Renal cortical epithelial cell (primary cell): ENCODE measurements at places on chromosomes 2 and 18.

DNA sequence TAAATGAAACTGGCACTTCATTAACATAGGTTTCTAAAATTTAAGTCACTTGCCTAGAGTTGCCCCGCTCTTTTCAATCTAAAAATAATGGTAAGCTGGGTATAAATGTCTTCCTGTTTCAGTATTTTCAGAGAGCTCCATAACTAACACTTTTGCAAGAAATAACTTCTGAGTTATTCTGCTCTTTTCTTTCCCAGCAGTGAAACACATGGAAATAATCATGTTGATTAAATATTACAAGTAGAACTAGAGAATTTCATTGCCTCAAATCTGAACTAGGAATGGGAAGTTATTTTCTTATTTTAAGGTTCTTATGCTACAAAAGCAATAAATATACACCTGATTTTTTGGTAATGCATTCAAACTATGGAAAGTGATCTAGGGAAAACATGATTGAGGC is 257.4 kb downstream of the IKZF2 start:
- no peak for DNase-seq

- peak; percentile 89 for DNase-seq
Observed at GRCh38 chr2:73063909-73064875, 7.3 kb downstream of the SFXN5 start.

- DNase-seq: peak; percentile 21
Observed at GRCh38 chr2:73293534-73294171, at the start of gene EGR4. Gene EGR4, minus strand, starts transcription at chr2:73293548. Its CDS starts 231 bp downstream, at chr2:73293317.

- DNase-seq: no peak
Observed at GRCh38 chr2:238956676-238957075, 108.8 kb downstream of the TWIST2 start.

DNA sequence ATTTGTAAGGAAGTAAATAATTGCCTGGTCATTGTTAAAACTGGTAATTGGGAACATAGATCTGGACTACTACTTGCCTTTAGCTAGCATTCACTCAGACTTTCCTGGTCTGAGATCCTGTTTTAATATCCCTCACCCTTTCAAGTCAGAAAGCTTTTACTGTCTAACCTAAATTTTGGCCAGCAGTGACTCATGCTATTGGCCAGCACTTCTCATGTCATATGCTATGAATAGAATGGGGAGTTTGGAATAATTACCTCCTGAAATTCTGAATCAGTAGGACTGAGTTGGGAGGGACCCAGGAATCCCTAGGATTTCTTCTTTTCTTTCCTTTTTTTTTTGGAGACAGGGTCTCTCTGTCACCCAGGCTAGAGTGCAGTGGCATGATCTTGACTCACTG is 19.3 kb downstream of the STK36 start:
- DNase-seq: no peak

DNA sequence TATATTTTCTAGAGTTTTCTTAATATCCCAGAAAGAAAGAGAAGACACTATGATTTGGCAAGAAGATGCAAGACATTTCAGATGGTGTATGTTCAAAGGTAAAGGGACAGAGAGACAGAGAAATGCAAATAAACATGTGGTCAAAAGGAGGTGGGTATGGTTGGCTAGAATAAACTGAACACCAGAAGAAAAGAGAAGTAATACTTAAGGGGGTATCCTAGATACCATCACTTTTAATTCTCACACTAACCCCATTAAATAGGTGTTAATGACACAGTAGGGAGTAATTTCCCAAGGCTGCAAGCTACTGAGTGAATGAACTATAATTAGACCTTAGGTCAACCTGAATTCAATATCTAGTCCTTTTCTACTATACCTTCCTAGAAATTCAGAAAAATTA is 111.2 kb upstream of the CD226 start:
- DNase-seq: no peak

- DNase-seq: no peak
Observed at GRCh38 chr18:78821396-78821795, 158.2 kb upstream of the SALL3 start.

GRCh38 chr18:24543795-24544498 is 83.5 kb downstream of the HRH4 start:
- DNase-seq: peak; percentile 23

- DNase-seq: no peak
Observed at GRCh38 chr2:128384446-128384845, 65.8 kb upstream of the HS6ST1 start.

DNA sequence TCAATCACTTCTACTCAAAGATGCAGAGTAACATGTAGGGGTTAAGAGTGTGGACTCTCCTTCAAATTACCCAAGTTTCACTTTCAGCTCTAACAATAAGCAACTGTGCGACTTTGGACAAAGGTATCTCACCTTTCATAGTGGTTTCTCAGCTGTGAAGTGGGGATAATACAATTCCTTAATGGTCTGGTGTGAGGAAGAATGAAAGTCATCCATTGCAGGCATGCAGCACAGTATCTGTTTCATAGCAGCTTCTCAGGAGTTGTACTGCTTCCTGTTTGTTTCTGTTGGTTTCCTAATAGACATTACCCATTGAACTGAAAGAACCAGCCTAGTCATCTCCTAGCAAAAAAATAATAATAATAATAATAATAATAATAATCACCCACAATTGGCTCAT is 74.4 kb downstream of the DDX18 start:
- DNase-seq: no peak

DNA sequence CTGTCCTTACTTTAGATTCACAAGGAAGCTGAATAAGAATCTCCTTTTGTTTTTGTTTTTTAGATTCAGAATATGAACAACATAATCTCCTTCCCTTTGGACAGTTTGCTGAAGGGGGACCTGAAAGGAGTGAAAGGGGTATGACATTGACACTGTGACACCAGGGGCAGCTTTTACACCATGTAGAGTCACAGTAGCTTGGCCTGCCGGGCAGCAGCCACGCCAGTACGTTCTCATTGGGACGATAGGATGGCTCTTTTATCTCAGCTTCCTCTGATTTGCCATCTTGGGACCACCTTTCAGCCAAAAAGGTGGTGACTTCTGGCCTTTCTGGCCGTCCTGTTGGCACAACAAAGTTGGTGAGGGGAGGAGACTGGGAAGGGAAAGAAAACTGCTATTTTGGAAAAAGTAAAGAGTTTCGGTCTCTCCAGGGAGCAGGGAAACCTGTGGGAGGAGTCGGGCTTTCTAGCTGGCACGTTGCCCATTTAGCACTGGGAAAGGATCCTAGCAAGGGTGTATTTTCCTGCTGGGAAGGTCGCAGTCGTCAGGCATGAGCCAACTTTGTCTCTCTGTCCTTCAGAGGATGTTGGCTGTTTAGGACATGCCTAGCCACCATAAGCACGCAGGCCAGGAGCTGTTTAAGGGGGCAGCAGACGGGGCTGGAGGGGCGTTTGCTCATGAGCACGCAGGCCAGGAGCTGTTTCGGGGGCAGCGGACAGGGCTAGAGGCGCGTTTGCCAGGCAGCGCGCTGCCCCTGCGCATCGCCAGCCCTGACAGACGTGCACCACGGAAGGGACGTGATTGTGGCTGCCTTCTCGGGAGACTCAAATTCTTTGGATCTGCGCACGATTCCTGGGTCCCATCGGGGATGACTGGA is 104.6 kb downstream of the ITGB1BP1 start:
- no peak for DNase-seq

DNA sequence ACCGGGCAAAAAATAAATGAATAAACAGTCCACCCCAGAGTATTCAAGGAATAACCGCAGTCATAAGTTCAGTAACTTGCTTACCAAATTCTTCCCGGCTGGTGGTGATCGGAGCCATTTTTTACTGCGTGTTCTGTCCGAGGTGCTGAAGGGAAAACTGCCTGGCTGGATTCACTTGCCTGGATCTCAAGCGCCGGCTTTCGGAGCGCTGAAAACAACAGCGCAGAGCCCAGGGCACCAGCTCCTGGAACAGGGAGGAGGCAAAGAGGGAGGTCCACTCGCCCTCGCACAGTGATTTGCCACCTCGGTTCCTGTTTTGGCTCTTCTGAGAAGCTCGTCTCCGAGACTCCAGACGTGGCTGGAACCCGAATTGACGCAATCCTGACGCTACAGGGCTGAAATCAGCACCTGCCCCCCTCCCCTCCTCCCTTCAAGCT is at the start of gene SYT4:
TSS of gene SYT4 (minus strand) at position 327 of the 437 bp plus-strand sequence. CDS start at position 118, 209 bp downstream.
- peak; percentile 74 for DNase-seq

DNA sequence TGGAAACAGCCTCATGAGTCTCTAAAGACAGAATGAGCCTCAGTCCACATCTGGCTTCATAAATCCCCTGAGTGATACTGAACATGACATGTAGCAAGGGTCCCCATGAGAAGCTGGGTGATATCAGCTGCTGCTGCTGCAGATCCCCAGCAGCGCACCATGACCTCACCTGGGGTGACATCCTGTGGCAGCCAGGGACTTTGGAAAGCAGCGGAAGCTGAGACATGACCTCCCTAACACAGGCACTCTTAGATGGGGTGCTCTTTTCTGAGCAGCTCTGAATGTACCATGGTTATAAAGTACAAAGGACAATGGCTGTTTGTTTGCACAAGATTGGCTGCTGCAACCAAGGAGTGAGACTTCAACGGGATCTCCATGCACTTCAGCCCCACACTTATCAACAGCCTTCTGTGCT is 74.7 kb upstream of the TMEM200C start:
- DNase-seq: no peak

GRCh38 chr2:15306706-15307105 is 254.4 kb downstream of the NBAS start:
- DNase-seq: no peak

- DNase-seq: no peak
Observed at GRCh38 chr2:222269132-222269531, 29.7 kb downstream of the PAX3 start.

DNA sequence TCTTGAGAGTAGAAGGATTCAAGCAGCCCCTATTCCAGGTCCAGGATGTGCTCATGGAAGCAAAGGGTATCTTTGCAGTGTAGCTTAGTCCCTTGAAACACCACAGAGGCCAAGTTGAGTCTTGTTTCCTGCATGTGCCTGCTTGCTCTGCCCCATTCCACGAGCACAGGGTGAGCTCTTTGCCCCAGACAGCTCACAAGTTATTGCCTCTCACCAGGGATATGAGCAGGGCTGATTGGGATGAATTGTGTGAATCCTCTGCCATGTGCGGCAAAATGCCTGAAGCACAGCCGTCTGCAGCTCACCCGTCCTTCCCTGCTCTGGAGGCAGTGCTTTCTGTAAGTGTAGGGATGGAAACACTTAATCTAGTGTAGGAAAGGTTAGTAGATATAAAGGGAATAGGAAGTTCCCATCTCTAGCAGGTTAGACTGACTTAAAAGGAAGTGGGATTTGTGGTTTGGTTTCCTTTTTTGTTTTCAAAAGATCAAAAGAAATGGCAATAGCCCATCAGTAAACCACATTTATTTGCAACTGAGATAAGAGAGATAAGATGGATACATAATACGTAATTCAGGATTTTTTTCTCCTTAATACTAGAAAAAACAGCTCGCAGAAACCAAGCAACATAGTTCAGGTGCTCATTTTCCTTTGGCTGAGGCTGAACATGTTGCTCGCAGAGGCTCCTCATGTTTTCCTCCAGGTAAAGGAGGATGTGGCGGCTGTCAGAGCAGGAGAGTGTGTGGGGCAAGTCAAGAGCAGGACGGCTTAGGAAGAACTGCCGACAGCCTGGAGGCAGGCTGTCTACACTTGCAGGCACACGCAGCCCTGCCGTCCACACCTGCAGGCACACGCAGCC is 41.4 kb downstream of the TMEM182 start:
- DNase-seq: no peak
